ENCODE measurements at places on chromosomes 4 and X. TPM values are rescaled to one million over a fixed set of nuclear protein-coding genes. Genes with fewer than 3 reads are reported as not detected.

MAGEB10 gene
- total RNA-seq: not detected

- H3K36me3 ChIP-seq: peaks cover 34% of the 10 kb centered on the region
- no peak for DNase-seq
- no peaks in the 10 kb centered on the region for H3K27me3 ChIP-seq
- H3K4me1 ChIP-seq: no peaks in the 10 kb centered on the region
- no peak overlapping the region for H3K4me3 ChIP-seq
Measured at GRCh38 chrX:24777660-24778059, 83.9 kb downstream of the POLA1 start.

- no peak for DNase-seq
- no peaks in the 10 kb centered on the region for H3K27me3 ChIP-seq
- H3K4me3 ChIP-seq: no peak overlapping the region
Measured at GRCh38 chrX:110310896-110311295, 7.0 kb downstream of the AMMECR1 start.

GRCh38 chrX:11143931-11144678, 33.0 kb downstream of the HCCS start:
- peak; percentile 38 for DNase-seq
- no peaks in the 10 kb centered on the region for H3K36me3 ChIP-seq
- H3K27me3 ChIP-seq: no peaks in the 10 kb centered on the region
- H3K27ac ChIP-seq: no peak overlapping the region

SLIT2 gene
- 1.3 TPM for total RNA-seq

- peaks cover 33% of the 10 kb centered on the region for H3K4me1 ChIP-seq
- H3K4me3 ChIP-seq: no peak overlapping the region
- DNase-seq: no peak
- peaks cover 22% of the 10 kb centered on the region for H3K36me3 ChIP-seq
- no peak overlapping the region for H3K27ac ChIP-seq
Measured at GRCh38 chrX:8726031-8726652, 5.8 kb downstream of the ANOS1 start.

CNKSR2 gene
- total RNA-seq: 38.0 TPM

GRCh38 chrX:122866532-122866931, 317.5 kb upstream of the GRIA3 start:
- DNase-seq: no peak
- H3K27me3 ChIP-seq: no peaks in the 10 kb centered on the region
- no peak overlapping the region for H3K4me3 ChIP-seq

- no peaks in the 10 kb centered on the region for H3K36me3 ChIP-seq
- H3K4me1 ChIP-seq: no peaks in the 10 kb centered on the region
- no peak overlapping the region for H3K4me3 ChIP-seq
- H3K27me3 ChIP-seq: no peaks in the 10 kb centered on the region
Measured at GRCh38 chr4:85050736-85051135, 84.2 kb upstream of the WDFY3 start.

DNA sequence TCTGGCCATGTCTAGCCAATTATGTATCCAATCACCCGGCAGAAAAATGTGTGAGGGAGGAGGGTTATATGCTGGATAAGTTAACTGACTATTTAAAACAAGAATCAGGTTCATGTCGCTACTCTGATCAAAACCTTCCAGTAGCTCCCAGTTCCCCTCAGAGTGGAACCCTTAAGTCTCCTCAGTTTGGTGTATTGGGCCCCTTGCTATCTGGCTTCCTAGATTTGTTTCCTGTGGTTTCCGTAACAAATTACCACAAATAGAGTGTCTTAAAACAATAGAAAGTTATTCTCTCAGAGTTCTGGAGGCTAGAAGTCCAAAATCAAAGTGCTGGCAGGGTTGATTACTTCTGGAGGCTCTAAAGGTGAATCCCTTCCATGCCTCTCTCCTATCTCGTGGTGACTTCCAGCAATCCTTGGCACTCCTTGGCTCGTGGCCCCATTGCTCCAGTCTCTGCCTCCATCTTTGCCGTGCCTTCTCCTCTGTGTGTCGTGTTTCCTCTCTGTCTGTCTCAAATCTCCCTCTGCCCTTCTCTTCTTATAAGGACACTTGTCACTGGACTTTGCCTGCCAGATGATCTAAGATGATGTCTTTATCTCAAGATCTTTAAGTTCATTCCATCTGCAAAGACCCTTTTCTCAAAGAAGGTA, 10.5 kb upstream of the ENPP6 start:
- no peak for DNase-seq
- H3K27ac ChIP-seq: no peak overlapping the region
- no peaks in the 10 kb centered on the region for H3K27me3 ChIP-seq

DNA sequence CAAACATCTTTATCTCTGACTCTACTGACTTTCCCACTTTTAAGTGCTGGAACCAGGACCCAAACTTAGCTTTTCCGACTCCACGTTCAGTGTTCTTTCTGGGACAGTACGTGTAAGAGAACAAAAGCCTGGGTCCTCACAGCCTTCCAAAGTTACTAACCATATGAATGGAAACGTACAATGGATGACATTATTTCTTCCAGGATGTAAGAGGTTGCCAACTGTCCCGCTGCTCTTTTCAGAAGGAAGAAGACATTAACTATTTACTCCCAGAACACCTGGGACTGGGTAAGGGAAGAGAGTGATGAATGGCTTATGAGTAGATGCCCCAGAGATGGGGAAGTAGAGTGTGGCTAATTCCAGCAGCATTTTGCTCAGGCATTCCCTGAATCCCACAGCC, 114.7 kb downstream of the TRAPPC11 start:
- no peak for DNase-seq
- H3K4me3 ChIP-seq: peak overlapping the region; percentile 32
- H3K36me3 ChIP-seq: no peaks in the 10 kb centered on the region
- H3K27me3 ChIP-seq: no peaks in the 10 kb centered on the region
- peak overlapping the region; percentile 35 for H3K27ac ChIP-seq

FGFBP2 gene
- not detected for total RNA-seq

EREG gene
- not detected for total RNA-seq

CSN1S1 gene
- not detected for total RNA-seq

DNA sequence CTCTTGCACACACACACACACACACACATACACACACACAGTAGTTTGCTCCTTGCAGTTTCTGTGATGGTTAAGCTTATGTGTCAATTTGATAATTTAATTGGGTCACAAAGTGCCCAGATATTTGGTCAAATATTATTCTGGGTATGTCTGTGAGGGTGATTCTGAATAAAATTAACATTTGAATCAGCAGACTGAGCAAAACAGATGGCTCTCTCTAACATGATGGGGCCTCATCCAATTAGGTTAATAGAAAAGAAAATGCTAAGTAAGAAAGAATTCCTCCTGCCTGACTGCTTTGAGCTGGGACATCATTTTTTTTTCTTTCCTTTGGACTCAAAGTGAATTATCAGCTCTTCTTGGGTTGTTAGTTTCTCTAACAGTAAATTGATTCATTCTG, 191.2 kb upstream of the INTU start:
- H3K27ac ChIP-seq: no peak overlapping the region
- H3K4me1 ChIP-seq: no peaks in the 10 kb centered on the region
- no peak for DNase-seq
- H3K27me3 ChIP-seq: no peaks in the 10 kb centered on the region

ZXDA gene
- not detected for total RNA-seq
